ENCODE measurements at places on chromosomes 16 and 17. TPM values are rescaled to one million over a fixed set of nuclear protein-coding genes. Genes with fewer than 3 reads are reported as not detected.

Gene C1QTNF8
- total RNA-seq, result not detected

Gene CDK3
- total RNA-seq, result 1.4 TPM

Gene UNKL
- total RNA-seq, result 21.9 TPM

Gene NDRG4
- total RNA-seq, result 5.1 TPM

Gene TBX4
- not detected for total RNA-seq

Gene HID1
- 10.4 TPM for total RNA-seq

Gene PRSS8
- total RNA-seq, result not detected

Gene SLC6A2
- total RNA-seq, result not detected

Gene MYOCD
- 0.67 TPM for total RNA-seq

DNA sequence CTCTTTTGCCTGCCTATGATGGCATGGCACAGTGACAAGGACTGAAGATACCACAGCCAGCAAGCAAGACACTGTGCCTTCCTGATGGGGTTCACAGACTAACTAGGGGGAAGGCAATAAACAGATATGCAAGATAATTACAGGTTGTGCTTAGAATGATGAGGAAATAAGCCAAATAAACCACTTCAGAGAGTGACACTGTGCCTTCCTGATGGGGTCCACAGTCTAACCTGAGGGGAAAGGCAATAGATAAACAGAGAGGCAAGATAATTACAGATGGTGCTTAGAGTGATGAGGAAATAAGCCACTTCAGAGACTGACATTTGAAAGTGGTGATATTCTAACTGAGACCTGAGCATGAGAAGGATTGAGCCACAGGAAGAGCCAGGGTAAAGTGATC lies 84.2 kb downstream of the HS3ST2 start:
- H3K27me3 ChIP-seq, result peaks cover 14% of the 10 kb centered on the region
- H3K4me1 ChIP-seq, result no peaks in the 10 kb centered on the region
- no peak overlapping the region for H3K27ac ChIP-seq
- no peaks in the 10 kb centered on the region for H3K36me3 ChIP-seq
- no peak for DNase-seq

- peaks cover 9% of the 10 kb centered on the region for H3K36me3 ChIP-seq
- no peaks in the 10 kb centered on the region for H3K4me1 ChIP-seq
- H3K27ac ChIP-seq, result no peak overlapping the region
- no peak overlapping the region for H3K4me3 ChIP-seq
- peak; percentile 54 for DNase-seq
Observed at GRCh38 chr16:87407511-87408112, 15.5 kb downstream of the MAP1LC3B start.

GRCh38 chr17:42002792-42003301 lies 14.4 kb downstream of the DNAJC7 start:
- no peak overlapping the region for H3K4me3 ChIP-seq
- H3K27ac ChIP-seq, result no peak overlapping the region
- H3K27me3 ChIP-seq, result no peaks in the 10 kb centered on the region

DNA sequence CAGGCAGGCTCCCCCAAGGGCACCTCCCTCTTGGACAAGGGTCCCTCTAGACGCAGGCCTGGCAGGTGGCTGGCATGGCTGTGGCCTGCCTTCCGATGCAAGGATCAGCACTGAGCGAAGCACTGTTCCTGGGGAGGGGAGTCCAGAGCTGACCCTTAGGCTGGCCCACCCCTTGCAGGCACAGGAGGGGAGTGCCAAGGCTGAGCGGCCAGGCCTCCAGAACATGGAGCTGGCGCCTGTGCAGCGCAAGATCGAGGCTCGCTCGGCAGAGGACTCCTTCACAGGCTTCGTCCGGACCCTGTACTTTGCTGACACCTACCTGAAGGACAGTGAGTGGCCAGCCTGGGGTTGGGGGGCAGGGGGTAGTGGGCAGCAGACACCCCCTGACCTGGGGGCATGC lies 16.8 kb upstream of the MYO15B start:
- H3K27ac ChIP-seq, result no peak overlapping the region
- H3K4me1 ChIP-seq, result no peaks in the 10 kb centered on the region
- no peaks in the 10 kb centered on the region for H3K27me3 ChIP-seq

- no peaks in the 10 kb centered on the region for H3K4me1 ChIP-seq
- H3K27ac ChIP-seq, result no peak overlapping the region
Observed at GRCh38 chr16:12826559-12826958, 22.9 kb upstream of the CPPED1 start.

GRCh38 chr16:25108054-25108453 lies 3.5 kb upstream of the LCMT1 start:
- no peaks in the 10 kb centered on the region for H3K36me3 ChIP-seq
- H3K27me3 ChIP-seq, result no peaks in the 10 kb centered on the region
- no peak overlapping the region for H3K4me3 ChIP-seq
- no peak for DNase-seq

DNA sequence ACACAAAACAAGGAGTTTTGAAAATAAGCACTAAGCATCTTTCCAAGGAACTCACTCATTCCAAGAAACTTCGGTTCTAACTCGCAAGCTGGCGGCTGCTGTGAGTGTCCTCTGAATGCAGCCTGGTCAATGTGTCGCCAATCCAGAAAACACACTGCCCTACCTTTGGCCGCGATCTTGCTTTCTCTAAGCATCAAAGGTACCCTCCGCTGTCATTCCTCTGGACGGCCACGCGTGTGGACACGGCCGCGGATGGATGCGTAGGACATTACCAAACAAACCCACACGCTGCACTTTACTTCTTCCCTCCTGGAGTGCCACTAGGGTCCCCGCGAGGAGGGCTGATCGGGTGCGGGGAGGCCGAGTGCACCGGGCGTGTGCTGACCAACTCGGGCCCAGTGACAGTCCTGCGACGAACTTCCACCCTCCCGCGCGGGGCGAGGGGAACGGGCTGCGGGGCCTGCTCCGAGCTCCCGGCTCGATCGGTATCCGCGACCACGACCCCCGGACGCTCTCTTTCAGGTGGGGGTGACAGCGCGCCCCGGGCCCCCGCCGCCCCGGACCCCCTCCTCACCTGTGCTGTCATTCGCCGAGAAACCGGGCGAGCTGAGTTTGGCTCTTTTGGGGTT lies 1.1 kb downstream of the CREBBP start:
- DNase-seq, result peak; percentile 71
- H3K4me3 ChIP-seq, result peak overlapping the region; percentile 90

- no peak for DNase-seq
- no peaks in the 10 kb centered on the region for H3K27me3 ChIP-seq
- peaks cover 25% of the 10 kb centered on the region for H3K4me1 ChIP-seq
- H3K27ac ChIP-seq, result peak overlapping the region; percentile 70
- peaks cover 11% of the 10 kb centered on the region for H3K36me3 ChIP-seq
Observed at GRCh38 chr16:4500272-4500671, 24.1 kb downstream of the HMOX2 start.

- DNase-seq, result no peak
- no peaks in the 10 kb centered on the region for H3K27me3 ChIP-seq
- peaks cover 5% of the 10 kb centered on the region for H3K4me1 ChIP-seq
Observed at GRCh38 chr17:76657505-76658241, 14.1 kb upstream of the ST6GALNAC1 start.

- no peak overlapping the region for H3K4me3 ChIP-seq
- peak overlapping the region; percentile 41 for H3K27ac ChIP-seq
- H3K4me1 ChIP-seq, result peaks cover 15% of the 10 kb centered on the region
- no peak for DNase-seq
Observed at GRCh38 chr17:59396134-59396826, 64.8 kb downstream of the YPEL2 start.

- no peaks in the 10 kb centered on the region for H3K36me3 ChIP-seq
- peak overlapping the region; percentile 96 for H3K27ac ChIP-seq
Observed at GRCh38 chr17:40646791-40647623, 611 bp downstream of the SMARCE1 start.

DNA sequence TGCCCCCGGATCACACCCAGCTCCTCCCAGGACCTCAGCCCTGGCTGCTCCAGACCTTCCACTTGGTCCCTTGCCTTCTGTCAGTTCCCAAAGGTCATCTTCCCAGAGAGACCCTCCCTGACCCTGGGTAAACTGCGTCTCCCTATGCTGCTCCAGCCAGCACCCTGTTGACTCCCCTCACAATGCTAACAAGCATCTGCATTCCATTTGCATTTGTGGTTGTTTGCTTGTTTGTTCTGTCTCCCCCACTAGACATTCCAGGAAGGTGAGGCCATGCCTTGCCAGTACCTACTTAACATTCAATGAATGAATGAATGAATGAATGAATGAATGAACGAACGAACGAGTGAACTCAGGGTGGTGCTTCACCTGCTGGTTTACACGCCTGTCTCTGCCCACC lies 171.2 kb downstream of the WSCD1 start:
- H3K36me3 ChIP-seq, result no peaks in the 10 kb centered on the region
- no peak for DNase-seq
- H3K4me3 ChIP-seq, result no peak overlapping the region
- no peaks in the 10 kb centered on the region for H3K27me3 ChIP-seq
- H3K4me1 ChIP-seq, result no peaks in the 10 kb centered on the region

GRCh38 chr17:63646488-63646806 lies 24.2 kb downstream of the MAP3K3 start:
- H3K27ac ChIP-seq, result no peak overlapping the region
- H3K4me3 ChIP-seq, result no peak overlapping the region
- H3K27me3 ChIP-seq, result no peaks in the 10 kb centered on the region
- H3K36me3 ChIP-seq, result peaks cover 60% of the 10 kb centered on the region

DNA sequence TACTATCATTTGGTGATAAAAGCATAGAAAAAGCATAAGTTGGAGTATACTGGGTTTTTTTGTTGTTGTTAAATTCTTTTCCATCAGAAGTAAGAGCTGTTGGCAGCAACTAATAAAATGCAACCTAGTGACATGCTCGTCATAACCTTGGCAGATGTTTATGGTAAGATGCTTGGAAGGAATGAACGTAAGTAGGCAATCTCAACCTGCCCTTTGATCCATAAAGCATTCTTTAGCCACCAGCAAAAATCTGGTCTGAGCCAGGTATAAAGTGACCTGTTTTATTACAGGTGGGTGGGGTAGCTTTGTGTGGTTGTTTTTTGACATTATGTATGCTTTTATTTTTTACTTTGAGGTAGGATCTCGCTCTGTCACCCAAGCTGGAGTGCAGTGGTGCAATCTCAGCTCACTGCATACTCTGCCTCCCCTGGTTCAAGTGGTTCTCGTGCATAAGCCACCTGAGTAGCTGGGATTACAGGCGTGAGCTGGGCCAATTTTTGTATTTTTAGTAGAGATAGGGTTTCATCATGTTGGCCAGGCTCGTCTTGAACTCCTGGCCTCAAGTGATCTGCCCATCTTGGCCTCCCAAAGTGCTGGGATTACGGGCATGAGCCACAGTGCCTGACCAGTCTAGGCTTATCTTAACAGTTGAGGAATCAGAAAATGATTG lies 22.0 kb downstream of the WSB1 start:
- H3K36me3 ChIP-seq, result peaks cover 73% of the 10 kb centered on the region
- peaks cover 35% of the 10 kb centered on the region for H3K4me1 ChIP-seq
- H3K27me3 ChIP-seq, result no peaks in the 10 kb centered on the region
- no peak for DNase-seq

Data from psoas muscle (tissue), 8 donors.